PC-3 (cell line): ENCODE measurements at places on chromosomes 2 and 18. TPM values are rescaled to one million over a fixed set of nuclear protein-coding genes. Genes with fewer than 3 reads are reported as not detected.

DNA sequence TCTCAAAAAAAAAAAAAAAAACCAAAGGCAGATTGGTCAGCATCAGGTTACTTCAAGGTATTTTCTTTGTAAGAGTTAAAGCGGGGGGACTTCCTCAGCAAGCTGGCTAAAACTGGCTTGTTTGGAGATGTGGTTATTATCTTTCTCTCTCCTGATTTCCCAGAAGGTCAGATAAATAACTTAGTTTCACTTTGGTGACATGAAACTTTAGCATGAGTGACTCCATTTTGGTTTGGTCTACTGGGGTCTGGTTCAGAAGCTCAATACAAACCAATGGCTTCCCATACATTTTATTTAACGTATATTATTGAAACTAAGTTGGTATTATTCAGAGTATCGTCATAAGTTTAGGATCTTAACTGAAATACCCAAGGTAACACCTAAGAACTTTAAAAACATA lies 41.6 kb upstream of the AMMECR1L start:
- no peaks in the 10 kb centered on the region for H3K27me3 ChIP-seq
- no peaks in the 10 kb centered on the region for H3K36me3 ChIP-seq
- DNase-seq = no peak

DNA sequence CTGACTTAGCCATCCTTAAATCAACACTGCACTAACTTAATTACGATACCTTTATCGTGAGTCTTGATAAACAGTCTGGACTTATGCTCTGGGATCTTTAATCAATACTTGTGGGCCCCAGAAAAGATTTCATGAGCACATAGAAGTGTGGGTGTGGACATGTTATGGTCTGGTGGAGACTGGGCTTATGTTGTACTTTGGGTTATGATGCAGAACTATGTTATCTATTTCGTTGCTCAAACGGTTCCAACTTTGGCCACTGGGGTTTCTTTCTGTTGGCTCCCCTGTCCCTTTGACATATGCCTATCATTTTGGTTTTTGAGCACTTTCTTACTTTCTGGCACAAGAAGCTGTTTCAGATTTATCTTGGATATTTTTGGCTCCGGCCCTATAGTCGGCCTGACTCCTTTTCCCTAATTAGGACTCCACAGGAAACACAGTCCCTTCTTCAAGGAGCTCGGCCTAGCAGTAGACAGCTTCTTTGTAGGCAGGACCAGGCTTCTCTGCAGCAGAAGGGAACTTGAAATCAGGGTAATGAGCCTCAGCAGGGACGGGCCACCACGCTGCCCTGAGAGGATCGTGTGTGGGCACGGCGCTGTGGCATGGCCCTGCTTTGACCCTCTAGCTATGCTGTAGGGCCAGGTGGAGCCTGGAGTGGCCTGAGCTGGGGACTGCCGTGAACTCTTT lies 54.6 kb upstream of the TXNDC2 start:
- no peaks in the 10 kb centered on the region for H3K27me3 ChIP-seq
- no peaks in the 10 kb centered on the region for H3K36me3 ChIP-seq
- no peak overlapping the region for H3K27ac ChIP-seq

GRCh38 chr18:11308499-11308898 lies 159.1 kb upstream of the PIEZO2 start:
- H3K27ac ChIP-seq = no peak overlapping the region
- H3K36me3 ChIP-seq = no peaks in the 10 kb centered on the region
- DNase-seq = no peak
- H3K4me1 ChIP-seq = no peaks in the 10 kb centered on the region
- peaks cover 16% of the 10 kb centered on the region for H3K27me3 ChIP-seq

DNA sequence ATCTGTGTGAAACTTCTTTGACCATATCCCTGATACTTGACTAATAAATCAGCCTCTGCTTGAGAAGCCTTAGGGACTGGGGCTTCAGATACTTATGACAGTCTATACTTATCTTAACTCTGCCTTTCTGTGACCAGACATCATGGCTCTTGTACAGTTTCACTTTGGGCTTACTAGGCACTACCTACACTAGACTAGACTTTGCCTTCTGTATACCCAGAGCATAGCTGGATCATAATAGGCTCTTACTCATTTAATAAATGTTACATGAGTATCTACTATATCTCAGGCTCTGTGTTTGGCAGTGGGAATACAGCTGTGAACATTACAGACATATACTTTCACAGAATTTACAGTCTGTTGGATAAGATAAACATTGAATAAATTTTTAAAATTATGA lies 9.0 kb downstream of the UGP2 start:
- H3K27ac ChIP-seq = no peak overlapping the region
- no peak overlapping the region for H3K4me3 ChIP-seq
- no peaks in the 10 kb centered on the region for H3K27me3 ChIP-seq
- no peaks in the 10 kb centered on the region; the same call in 1 of the 2 replicates for H3K36me3 ChIP-seq
- H3K4me1 ChIP-seq = peaks cover 15% of the 10 kb centered on the region; the same call in 1 of the 2 replicates

GRCh38 chr2:20135631-20136050 lies 84.2 kb upstream of the LAPTM4A start:
- H3K27ac ChIP-seq = no peak overlapping the region
- peak; percentile 62 for DNase-seq
- H3K36me3 ChIP-seq = no peaks in the 10 kb centered on the region
- no peaks in the 10 kb centered on the region for H3K27me3 ChIP-seq
- no peaks in the 10 kb centered on the region for H3K4me1 ChIP-seq
- H3K4me3 ChIP-seq = no peak overlapping the region

GRCh38 chr2:55363636-55364035 lies 56.0 kb downstream of the CCDC88A start:
- no peak overlapping the region for H3K4me3 ChIP-seq
- no peak for DNase-seq
- H3K27ac ChIP-seq = no peak overlapping the region
- peaks cover 23% of the 10 kb centered on the region for H3K4me1 ChIP-seq

- no peak overlapping the region for H3K4me3 ChIP-seq
- H3K4me1 ChIP-seq = peaks cover 9% of the 10 kb centered on the region
- H3K27me3 ChIP-seq = no peaks in the 10 kb centered on the region
- peak; percentile 52 for DNase-seq
- H3K36me3 ChIP-seq = no peaks in the 10 kb centered on the region
- H3K27ac ChIP-seq = peak overlapping the region; percentile 28
Observed at GRCh38 chr2:29528891-29529520, 392.4 kb downstream of the ALK start.

GRCh38 chr2:197011801-197012641 lies 85.5 kb upstream of the PGAP1 start:
- no peak overlapping the region for H3K27ac ChIP-seq
- H3K36me3 ChIP-seq = no peaks in the 10 kb centered on the region
- H3K27me3 ChIP-seq = no peaks in the 10 kb centered on the region
- H3K4me3 ChIP-seq = no peak overlapping the region
- peaks cover 16% of the 10 kb centered on the region for H3K4me1 ChIP-seq
- peak; percentile 70 for DNase-seq

GRCh38 chr2:213253162-213253561 lies 31.1 kb upstream of the SPAG16 start:
- H3K4me3 ChIP-seq = no peak overlapping the region
- peaks cover 18% of the 10 kb centered on the region for H3K4me1 ChIP-seq
- DNase-seq = no peak
- no peaks in the 10 kb centered on the region for H3K36me3 ChIP-seq
- H3K27me3 ChIP-seq = no peaks in the 10 kb centered on the region

- no peak for DNase-seq
- no peaks in the 10 kb centered on the region for H3K27me3 ChIP-seq
- H3K36me3 ChIP-seq = peaks cover 23% of the 10 kb centered on the region
Observed at GRCh38 chr18:49491534-49491856, 4.5 kb upstream of the C18orf32 start.

GRCh38 chr18:25349131-25349925 lies 2.6 kb downstream of the ZNF521 start:
- peaks cover 88% of the 10 kb centered on the region for H3K27me3 ChIP-seq
- no peak overlapping the region for H3K27ac ChIP-seq
- H3K4me1 ChIP-seq = peaks cover 8% of the 10 kb centered on the region; the same call in 1 of the 2 replicates
- DNase-seq = no peak
- no peaks in the 10 kb centered on the region for H3K36me3 ChIP-seq

- peaks cover 20% of the 10 kb centered on the region for H3K36me3 ChIP-seq
- H3K27ac ChIP-seq = peak overlapping the region; percentile 81
- no peaks in the 10 kb centered on the region for H3K27me3 ChIP-seq
Observed at GRCh38 chr2:101047774-101048173, 45.7 kb downstream of the RPL31 start.

- H3K27ac ChIP-seq = peak overlapping the region; percentile 82
- no peaks in the 10 kb centered on the region for H3K27me3 ChIP-seq
- H3K4me1 ChIP-seq = peaks cover 26% of the 10 kb centered on the region
- DNase-seq = peak; percentile 98
- H3K36me3 ChIP-seq = no peaks in the 10 kb centered on the region
- no peak overlapping the region for H3K4me3 ChIP-seq
Observed at GRCh38 chr2:152421521-152422370, 86.8 kb downstream of the FMNL2 start.

- peaks cover 6% of the 10 kb centered on the region; the same call in 1 of the 2 replicates for H3K27me3 ChIP-seq
- no peak overlapping the region for H3K27ac ChIP-seq
- no peaks in the 10 kb centered on the region for H3K4me1 ChIP-seq
- H3K36me3 ChIP-seq = no peaks in the 10 kb centered on the region
- DNase-seq = no peak
Observed at GRCh38 chr2:2926009-2926857, 451.4 kb downstream of the EIPR1 start.

GRCh38 chr2:38591152-38591551 lies 11.6 kb downstream of the HNRNPLL start:
- H3K27me3 ChIP-seq = no peaks in the 10 kb centered on the region
- peak overlapping the region; percentile 63 for H3K27ac ChIP-seq
- H3K4me3 ChIP-seq = no peak overlapping the region

DNA sequence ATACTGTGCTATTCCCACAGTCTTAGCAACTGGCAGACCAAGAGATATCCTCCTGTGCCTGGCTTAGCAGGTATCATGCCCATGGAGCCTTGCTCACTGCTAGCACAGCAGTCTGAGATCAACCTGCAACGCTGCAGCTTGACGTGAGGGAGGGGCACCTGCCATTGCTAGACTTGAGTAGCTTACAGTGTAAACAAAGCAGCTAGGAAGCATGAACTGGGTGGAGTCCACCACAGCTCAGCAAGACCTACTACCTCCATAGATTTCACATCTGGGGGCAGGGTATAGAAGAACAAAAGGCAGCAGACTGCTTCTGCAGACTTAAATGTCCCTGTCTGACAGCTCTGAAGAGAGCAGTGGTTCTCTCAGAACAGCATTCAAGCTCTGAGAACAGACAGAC lies 74.8 kb downstream of the AKAIN1 start:
- no peak for DNase-seq
- H3K4me1 ChIP-seq = no peaks in the 10 kb centered on the region
- H3K27ac ChIP-seq = no peak overlapping the region
- H3K27me3 ChIP-seq = no peaks in the 10 kb centered on the region
- H3K4me3 ChIP-seq = no peak overlapping the region

- H3K4me3 ChIP-seq = no peak overlapping the region
- no peak for DNase-seq
- H3K27ac ChIP-seq = no peak overlapping the region
- no peaks in the 10 kb centered on the region for H3K27me3 ChIP-seq
- H3K4me1 ChIP-seq = peaks cover 7% of the 10 kb centered on the region
Observed at GRCh38 chr2:12421046-12421445, 295.7 kb upstream of the TRIB2 start.

DNA sequence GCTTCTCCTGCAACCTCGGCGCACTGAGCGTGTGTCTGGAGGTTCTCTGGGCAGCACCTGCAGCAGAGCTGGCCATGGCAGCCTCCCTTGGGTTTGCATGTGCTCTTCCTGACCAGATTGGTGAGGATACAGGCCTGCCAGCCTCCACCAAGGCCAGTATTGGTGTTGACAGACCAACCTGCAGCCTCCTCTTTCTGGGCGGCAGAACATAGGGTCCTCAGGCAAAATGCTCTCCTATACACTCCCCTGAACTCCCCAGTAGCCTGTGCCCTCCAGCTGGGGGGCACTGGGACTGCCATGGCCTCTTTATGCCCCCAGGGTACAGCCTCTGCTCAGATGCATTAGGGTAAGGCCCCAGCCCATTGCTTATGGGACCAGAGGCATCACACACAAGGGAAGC lies 131.9 kb upstream of the SPRED2 start:
- DNase-seq = no peak

- DNase-seq = no peak
- H3K36me3 ChIP-seq = no peaks in the 10 kb centered on the region
- peaks cover 17% of the 10 kb centered on the region for H3K4me1 ChIP-seq
Observed at GRCh38 chr2:24922556-24922955, 2.5 kb upstream of the ADCY3 start.

- no peaks in the 10 kb centered on the region for H3K36me3 ChIP-seq
- DNase-seq = no peak
- no peaks in the 10 kb centered on the region for H3K4me1 ChIP-seq
- no peak overlapping the region for H3K4me3 ChIP-seq
- no peak overlapping the region for H3K27ac ChIP-seq
Observed at GRCh38 chr2:16142383-16143361, 202.3 kb downstream of the MYCN start.

DNA sequence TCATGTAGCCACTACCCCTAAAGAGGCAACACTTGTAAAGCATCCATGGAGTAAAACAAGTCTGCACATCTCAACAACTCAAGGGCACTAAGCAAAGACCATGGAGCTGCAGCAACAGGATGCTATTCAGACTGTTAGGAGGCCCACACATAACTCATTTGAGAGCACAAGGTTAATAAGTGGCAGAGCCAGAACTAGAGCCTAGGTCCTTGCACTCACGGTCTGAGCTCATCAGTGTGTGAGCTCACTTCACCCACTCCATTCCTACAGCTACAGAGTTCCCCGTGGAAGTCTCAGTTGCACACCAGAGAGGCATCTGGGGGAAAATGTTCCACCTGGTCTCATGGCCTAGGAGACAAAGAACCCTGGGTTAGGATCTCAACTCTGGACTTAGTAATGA lies 35.0 kb downstream of the TTC32 start:
- no peak overlapping the region for H3K27ac ChIP-seq
- H3K4me1 ChIP-seq = peaks cover 10% of the 10 kb centered on the region
- H3K27me3 ChIP-seq = no peaks in the 10 kb centered on the region
- H3K36me3 ChIP-seq = no peaks in the 10 kb centered on the region

DNA sequence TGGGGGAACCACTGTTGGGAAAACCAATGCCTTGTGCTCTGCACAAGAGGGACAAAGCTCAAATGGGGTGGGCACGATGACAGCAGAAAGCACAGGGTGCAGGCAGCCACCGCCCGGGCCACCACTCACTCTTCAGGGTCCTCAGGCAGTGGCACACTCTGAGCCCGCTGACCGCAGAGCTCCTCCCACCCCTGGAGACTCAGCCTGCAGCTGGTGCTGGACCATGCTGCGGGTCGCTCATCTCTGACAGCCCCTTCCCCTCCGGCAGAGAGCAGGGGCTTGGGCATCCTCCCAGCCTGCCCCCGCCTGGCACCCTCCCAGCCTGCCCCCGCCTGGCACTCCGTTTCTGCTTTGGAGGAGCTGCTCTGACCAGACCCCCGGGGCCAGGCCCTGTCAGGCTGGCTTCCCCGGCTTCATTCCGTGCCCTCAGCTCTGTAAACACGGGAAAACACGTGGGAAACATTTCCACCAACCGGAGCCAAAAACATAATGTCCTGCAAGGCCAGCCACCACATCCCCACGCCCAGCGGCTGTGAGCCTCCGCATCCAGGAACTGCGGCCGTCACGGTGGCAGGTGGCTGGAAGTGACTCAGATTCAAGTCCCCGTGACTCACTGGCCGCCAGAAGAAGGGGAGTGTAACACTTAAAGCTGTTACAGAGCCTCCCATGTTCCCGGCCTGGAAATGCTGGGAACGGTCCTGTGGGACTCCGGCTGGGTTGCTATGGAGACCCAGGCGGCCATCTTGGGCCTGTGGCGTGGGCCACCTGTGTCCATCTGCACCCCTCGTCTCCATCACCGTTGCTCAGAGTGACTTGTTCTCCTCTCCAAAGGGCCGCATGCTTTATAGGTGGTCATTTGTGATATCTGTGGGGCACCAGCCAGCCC lies 6.8 kb upstream of the SNED1 start:
- H3K4me3 ChIP-seq = no peak overlapping the region
- H3K27me3 ChIP-seq = no peaks in the 10 kb centered on the region
- peak overlapping the region; percentile 39; the same call in 1 of the 2 replicates for H3K27ac ChIP-seq
- DNase-seq = peak; percentile 94

Gene INSIG2
- 7.4 and 8.5 TPM in 2 replicates for total RNA-seq

Gene ATP6V1B1
- not detected in 2 replicates for total RNA-seq

Gene CRYGA
- not detected in 2 replicates for total RNA-seq

Gene UNC80
- not detected in 2 replicates for total RNA-seq

Gene HOXD3
- total RNA-seq = 3.0 and 4.4 TPM in 2 replicates
